ENCODE measurements at places on chromosomes 7 and 10.

DNA sequence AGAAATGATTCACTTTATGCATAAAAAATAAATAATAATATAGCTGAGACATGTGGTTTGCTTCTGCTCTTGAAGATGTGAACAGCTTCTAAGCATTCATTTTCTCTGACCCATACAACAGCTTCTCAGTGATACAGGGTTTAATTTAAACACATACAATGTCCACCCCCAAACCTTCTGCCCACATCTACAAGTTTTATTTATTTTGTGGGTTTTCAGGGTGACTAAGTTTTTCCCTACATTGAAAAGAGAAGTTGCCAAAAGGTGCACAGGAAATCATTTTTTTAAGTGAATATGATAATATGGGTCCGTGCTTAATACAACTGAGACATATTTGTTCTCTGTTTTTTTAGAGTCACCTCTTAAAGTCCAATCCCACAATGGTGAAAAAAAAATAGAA, 17.2 kb downstream of the INHBA start:
- no peak for DNase-seq

DNA sequence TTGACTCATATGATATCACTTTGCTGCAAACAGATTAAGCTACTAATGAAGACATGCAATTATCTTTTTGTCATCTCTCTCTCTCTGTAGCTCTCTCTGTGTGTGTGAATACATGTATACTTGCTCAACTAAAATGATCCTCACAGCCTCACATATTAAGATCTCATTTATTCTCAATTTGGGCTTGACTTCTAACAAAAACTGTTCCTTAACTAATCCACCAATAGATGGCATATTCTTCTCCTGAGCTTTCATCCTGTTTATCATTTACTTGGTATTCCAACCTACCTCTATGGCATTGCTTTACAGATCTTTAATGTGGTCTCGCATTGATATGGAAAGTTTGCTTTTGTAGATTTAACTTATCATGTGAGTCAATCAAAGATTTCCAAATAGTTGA, 540.4 kb downstream of the CNTNAP2 start:
- no peak for DNase-seq

GRCh38 chr10:45580371-45581215, 92.0 kb downstream of the ZFAND4 start:
- DNase-seq, result no peak

DNA sequence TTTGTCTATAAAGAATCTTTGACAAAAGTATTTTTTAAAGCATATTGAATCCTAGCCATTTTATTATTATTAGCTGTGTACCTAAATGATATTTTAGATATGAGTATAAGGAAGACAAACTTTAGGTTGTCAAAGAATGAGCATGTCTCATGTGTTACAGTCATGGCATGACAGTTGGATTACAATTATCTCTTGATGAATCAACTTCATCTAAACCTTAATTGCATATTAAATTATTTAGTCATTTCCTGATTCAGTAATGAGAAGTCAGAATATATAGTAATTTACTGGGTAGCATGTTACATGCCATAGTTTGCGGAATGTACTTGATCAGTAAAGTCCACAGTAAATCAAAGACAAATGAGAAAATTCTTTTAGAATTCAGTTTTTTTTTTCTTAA, 59.2 kb downstream of the MAPK8 start:
- no peak for DNase-seq

- peak; percentile 33 for DNase-seq
Observed at GRCh38 chr10:80202934-80203834, 2.2 kb downstream of the ANXA11 start.

DNA sequence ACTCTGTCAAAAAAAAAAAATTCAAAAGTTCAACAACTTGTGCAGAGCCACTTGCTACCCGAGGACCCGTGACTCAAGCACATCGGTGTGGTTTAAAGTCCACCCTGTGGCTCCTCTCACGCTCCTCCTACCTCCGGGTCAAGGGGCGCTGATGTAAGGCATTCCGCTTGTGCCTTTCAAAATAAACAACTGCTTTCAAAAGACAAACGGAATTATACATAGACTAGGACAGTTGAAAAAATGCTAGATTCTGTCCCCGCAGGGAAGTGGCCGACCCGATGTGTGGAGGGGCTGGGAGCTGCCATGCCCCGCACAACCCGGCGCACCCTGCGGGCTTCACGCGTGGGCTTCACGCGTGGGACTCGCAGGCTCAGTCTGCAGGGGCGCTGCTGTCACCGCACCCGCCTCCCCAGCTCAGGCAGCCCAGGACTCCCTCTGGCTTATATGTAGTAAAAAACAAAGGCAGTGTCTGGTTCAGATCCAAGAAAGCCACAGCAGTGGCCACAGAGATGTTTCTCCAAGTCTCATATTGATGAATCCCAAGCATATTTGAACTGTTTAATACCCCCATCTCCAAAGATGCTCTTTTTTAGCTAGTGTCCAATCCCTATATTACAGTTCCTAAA, 239.7 kb upstream of the INHBA start:
- no peak for DNase-seq

- DNase-seq, result no peak
Observed at GRCh38 chr7:24910551-24911212, 69.3 kb downstream of the OSBPL3 start.

- no peak for DNase-seq
Observed at GRCh38 chr10:76037531-76038155, 606.2 kb downstream of the LRMDA start.

GRCh38 chr10:109932391-109932790, 9.1 kb upstream of the XPNPEP1 start:
- DNase-seq, result no peak

DNA sequence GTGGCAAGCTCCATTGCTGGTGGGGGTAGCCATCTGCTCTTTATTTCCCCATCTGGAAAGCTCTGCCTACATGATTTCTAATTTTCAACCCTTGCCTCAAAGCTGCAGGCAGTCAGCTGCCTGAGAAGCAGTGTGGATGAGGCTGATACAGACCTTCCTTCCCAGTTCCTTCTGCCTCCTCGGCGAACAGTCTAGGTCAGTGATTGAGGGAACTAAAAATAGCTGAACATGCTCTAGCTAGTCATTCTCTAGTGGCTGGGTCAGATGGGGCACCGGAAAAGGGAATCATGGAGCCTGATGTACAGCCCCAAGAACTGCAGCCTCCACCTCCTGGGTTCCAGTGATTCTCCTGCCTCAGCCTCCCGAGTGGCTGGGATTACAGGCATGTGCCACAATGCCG, 48.7 kb downstream of the NAMPT start:
- DNase-seq, result no peak

GRCh38 chr10:72736828-72737220, 44.9 kb downstream of the MCU start:
- DNase-seq, result no peak

DNA sequence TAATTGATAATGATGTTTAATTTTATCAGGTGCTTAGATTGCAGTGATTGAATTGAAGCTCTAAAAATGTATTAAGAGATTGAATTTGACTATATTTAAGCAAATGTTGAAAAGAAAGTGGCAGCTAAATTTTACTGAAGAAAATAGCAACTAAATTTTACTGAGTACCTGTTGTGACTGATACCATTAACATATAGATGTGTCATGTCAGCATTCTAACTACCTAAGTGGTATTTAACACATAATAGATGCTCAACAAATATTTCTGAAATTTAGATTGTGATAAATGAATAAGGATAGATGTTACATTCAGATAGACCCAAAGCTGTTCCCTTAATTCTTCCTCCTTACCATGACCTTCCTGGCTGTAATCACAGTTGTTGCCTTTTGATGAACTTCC, 350.9 kb upstream of the VWC2 start:
- DNase-seq, result no peak

DNA sequence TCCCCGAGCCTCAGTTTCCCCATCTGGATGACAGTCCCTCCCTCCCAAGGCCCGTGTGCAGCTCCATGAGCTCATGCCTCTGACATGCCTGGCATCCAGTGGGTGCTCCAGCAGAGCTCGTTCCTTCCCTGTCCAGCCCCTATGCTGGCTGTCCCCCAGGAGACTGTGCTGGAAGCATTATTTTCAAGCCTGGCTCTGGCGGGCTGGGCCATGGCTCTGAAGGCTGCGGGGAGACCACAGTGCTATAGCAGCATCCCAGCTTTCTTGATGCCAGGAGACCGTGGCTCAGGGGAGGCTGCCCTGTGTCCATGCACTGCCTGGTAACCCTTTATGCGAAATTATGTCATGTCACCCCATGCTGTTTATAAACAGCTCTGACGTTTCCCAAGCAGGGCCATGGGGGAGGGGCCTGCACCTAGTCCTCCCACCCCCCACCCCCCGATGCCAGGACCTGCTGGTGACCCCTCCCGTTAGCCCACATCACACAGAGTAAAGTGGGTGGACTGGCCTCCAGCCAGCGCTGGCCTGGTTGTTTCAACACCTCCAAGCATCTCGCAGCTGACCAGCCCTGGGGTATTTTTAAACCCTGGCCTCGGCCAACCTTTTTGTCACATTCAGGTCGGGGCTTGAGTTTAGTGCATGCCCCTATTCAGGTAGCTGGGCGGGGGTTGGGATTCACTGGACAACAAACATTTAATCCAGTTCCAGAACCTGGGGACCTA, 105.9 kb upstream of the ZNF716 start:
- no peak for DNase-seq

DNA sequence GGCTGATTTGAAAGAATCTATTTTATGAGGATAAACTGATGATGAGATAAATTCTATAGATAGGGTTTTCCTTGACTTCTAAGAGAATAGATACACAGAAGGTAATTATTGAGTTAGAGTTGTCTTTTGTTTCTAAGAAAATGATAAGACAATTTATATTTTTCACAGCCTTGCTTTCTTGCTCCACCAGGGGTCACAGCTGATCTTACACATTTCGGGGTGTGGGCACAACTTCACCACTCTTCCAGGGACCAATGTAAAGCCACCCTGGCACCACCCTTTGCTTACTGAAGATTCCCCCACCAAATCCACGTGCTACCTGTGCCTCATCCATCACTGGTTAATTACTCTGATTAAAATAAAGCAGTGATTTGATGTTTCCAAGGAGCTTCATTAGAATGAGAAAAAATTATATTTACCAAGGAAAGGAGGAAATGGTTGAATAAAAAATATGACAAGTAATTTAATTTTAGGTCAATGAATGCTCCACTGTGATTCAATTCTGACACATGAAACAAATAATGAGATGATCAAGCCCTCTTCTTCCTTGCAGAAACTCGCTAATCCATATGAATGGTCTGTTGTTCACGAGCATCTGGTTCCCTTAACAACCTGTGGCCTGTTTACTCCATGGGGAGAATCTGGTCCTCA, 177.3 kb upstream of the TNS3 start:
- DNase-seq, result no peak

GRCh38 chr7:6273380-6273837, 985 bp upstream of the CYTH3 start:
- DNase-seq, result peak; percentile 86

GRCh38 chr10:89887830-89888229, 186.4 kb downstream of the KIF20B start:
- no peak for DNase-seq

DNA sequence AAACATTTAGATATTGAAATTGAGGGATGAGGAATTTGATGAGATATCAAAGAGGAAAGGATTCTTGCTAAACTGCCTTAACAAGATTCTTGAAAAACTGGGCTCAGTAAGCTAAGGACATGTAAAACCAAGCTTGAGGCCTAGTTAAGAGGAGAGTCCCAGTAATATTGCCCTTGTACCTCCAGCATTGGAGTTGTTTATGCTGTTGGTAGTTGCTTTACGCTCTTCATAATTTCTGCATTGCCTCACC, 156.1 kb upstream of the TRIM24 start:
- DNase-seq, result no peak

DNA sequence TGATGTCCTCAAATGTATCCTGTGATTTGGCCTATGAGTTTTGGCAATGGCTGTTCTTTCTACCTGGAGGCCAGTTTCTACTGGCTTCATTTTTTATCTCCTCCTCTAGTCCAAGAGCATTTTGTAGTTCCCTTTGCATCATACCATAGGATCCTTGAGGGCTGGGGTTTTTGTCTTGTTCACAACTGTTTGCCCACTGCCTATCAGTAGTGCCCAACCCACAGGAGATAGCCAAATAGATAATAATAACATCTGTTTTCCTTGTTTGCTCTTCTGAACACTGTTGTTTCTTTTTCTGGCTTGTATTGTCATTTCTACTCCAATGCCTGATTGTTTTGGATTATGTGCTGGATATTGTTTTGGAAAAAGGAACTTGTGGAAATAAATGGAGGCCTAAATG, 3.4 kb downstream of the CDK1 start:
- DNase-seq, result no peak

DNA sequence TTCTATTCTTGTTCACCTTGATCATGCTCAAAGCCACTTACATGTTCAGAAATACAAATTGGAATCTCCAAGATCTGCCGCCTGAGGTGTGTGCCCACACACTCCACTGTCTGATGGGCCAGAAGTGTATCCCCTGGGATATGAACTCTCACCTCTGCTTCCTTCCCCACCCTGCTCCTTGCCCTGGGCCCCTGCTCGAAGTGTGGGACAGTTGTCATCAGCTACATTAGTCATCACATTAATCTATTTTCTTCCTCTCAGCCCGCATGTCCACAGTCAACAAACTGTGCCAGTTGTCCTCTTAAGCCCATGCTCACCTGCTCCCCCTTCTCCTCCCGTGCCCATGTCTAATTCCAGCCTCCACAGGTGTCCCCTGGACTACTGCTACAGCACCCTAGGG, 154.7 kb downstream of the PTPN20 start:
- DNase-seq, result no peak

DNA sequence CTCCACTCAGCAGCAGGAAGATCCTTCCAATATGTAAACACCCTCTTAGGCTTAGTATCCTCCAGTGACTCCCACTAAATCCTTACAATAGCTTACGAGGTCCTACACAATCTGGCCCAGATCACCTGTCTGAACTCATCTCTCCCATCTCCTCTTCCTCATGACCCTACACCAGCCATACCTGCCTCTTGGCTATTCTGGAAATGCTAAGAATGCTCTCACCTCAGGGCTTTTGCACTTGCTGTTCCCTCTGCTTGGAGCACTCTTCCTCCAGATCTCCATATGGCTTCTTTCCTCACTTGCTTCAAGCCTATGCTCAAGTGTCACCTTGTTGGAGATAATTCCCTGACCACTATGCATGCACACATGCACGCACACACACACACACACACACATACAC, 50.8 kb upstream of the FRMD4A start:
- no peak for DNase-seq

GRCh38 chr10:101236376-101237080, 7.3 kb upstream of the LBX1 start:
- DNase-seq, result no peak

DNA sequence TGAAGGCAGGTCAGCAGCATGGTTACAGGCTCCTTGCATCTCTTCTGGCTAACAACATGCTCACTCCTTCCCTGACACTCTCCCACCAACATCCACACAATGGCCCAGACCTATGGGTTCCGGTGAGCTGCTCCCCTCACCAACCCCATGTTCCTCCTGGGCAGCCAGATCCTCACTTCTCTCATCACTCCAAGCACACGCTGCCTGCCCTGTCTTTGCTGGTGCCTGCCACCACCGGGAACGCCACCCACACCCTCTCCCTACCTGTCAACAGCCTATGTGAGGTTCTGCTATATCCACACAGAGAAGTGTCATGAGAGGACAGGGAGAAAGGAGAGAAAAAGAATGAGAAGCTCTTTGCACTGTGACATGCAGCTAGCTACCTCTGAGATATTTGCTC, 14.6 kb downstream of the PARP12 start:
- no peak for DNase-seq

All from COR-L47 (cell line).